Activated CD4-positive, alpha-beta T cell treated with anti-CD3 and anti-CD28 coated beads, Interleukin-2, amount 50 U/mL, for 24 hours (primary cell): ENCODE measurements at places on chromosomes 12 and 14.

- no peak for DNase-seq
These were observed 56.9 kb upstream of the CCDC175 start for GRCh38 chr14:59633486-59633885.

GRCh38 chr14:55847766-55848165, 267.8 kb downstream of the KTN1 start:
- DNase-seq: no peak

GRCh38 chr14:68939893-68940613, 39.0 kb downstream of the ACTN1 start:
- DNase-seq: no peak

- DNase-seq: no peak
These were observed 186.0 kb downstream of the TMTC3 start for GRCh38 chr12:88328090-88328489.

DNA sequence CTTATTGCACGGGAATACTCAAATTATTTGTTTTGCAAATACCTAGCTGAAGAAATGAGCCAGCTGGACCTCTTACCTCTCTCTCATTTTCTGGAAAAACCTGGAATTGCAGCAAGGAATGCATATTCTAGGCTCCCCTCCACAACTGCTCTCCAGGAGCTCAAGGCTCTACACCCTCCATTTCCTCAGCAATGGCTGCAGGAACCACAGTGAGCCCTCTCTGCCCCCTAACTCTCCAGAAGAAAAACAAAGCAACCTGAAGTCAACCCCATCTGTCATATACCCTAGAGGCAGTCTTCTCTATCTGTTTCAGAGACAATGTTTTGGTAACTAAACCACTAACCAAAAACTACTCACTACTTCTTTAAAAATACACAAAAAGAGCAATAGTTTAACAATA, 221.6 kb downstream of the SLC25A21 start:
- no peak for DNase-seq

DNA sequence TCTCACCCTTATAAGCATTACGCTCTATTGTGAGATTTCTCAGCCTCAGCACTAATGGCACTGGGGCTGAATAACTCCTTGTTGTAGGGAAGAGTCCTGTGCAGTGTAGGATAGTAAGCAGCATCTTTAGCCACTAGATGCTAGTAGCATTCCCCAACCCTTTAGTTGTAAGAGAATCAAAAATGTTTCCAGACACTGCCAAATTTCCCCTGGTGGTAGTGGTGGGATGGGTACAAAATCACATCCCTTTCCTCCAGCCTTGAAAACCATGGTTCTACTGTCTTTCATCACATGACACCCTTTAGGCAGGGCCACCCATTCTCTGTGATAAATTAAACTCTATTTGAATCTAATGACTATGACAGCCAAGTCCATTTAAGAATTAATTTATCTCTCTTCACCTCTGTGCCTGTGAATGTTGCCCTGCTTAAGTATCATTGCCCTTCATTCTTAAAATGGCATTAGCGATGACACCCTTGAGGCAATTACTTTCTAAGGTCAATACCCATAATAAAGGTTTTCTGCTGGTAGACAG, 199.4 kb downstream of the ANO4 start:
- no peak for DNase-seq

GRCh38 chr12:64760808-64761573, 1.8 kb upstream of the GNS start:
- no peak for DNase-seq

DNA sequence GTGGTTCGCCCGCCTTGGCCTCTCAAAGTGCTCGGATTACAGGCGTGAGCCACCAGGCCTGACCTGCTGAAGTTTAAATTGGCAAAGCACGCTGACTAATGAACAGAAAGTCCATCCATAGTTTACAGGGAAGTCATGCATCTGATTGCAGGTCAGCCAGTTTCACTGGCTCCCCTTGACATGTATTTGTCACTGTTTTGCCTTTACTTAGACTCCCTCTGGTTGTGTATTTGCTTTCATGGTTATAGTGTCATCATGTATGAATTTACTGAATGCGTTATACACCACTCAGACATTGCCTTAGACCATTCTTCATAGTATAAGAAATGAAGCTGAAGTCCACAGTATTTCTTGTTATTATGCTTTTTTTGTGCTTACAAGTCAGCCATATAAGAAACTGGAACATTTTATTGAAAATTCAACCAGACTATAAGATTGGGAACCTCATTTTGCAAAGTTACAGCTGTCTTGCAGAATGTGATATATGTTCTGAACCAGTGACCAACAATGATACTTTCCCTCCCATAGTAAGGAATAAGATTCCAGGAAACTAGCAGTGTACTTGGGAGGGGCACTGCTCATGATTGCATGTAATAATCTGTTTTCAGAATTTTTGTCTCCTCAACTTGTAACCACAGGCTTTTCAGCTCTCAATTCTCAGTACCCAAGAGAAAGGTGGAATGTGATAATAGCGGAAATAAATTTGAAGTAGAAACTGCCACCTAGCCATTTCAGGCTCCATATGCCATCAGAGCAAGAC, 51.9 kb upstream of the ATF7IP start:
- DNase-seq: no peak

DNA sequence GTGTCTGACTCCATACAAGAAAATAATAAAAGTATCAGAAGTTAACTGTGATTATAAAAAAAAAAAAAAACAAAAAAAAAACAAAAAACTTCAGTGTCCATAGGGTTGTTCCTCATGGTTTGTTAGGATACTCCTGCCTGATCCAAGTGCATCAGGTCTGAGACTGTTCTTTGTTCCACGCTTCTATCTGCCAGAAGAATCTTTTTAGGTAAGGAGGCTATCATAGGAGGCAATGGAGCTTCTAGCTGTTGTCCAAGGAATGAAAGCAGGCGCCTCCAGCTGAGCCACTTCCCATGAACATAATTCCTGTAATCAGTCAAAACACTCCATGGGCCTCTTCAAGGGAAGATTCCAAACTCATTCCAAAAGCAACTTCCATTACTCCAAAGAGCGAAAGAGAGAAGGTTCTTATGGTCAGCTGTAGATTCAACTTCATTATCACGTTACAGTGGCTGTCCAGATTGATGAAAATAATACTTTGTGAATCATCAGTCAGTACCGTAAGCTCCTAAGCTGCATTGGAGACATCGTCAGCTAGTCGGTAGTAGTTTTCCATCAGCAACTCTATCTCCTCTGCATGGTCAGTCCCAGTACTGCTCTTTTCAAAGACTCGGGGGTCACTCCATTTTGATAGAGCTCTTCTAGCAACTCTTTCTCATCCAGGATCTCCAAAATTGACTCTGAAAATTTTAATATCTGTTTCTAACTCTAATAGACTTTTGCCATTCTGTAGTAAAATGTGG, 9.7 kb downstream of the TBC1D15 start:
- DNase-seq: no peak

GRCh38 chr12:96521895-96522682, 32.7 kb downstream of the CFAP54 start:
- no peak for DNase-seq

GRCh38 chr12:98701166-98701565, 56.1 kb downstream of the APAF1 start:
- no peak for DNase-seq

DNA sequence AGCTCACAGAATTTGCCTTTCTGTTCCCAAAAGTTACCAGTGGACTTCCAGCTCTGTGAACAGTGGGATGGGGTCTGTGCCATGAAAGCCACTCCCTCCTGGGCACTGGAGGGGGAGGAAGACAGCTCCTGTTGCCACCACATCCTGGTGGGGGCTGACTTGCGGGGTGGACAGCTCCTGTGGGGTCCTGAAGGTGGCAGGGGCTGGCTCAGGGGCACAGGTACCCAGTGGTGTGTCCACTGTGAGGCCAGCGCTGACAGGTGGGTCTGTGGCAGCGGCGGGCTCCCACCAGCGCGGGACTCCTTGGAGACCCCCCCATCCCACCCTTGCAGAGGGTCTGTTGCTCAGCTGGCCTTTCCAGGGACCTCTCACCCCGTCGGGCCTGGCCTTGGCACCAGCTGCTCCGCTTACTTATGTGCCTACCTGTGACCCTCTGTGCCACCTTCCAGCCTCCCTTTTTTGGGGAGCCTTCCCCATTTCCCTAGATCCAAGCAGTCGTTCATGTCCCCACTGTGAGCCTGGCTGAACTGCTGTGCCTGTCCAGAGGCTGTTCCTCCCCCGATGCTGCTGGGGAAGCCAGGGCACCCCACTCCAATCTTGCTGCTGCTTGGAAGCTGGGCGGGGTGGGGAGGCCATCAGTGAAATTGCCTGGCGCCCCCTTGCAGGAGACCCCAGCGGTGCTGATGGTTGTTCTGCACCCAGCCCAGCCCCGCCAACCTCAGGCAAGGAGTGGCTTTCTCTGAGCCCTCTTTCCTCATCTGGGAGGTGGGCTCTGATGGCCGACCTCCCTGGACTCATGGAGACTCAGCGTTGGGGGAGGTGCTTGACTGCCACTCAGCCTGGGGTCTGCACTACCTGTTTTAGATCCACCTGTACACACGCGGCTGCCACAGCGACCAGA, 2.2 kb downstream of the TEDC1 start:
- DNase-seq: no peak

DNA sequence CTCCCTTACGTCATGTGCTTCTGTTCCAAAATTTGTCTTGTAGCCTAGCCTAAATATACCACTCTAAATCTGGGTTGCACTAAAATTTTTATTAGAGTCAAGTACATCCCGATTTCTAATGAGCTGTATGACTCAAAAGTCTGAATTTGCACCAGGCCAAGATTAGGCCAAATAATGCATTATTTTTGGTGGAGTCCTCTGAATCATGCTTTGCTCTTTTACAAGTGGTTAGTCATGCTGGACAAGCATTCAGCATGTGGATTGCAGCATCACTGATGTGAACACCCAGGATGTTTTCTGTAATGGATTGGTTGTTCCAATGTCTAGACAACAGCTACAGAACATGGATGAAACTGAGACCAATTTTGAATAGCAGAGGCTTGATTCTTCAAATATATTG, 23.7 kb downstream of the HEBP1 start:
- DNase-seq: no peak

GRCh38 chr12:103369929-103370328, 125.8 kb downstream of the C12orf42 start:
- DNase-seq: no peak

- no peak for DNase-seq
These were observed 39.6 kb downstream of the CFAP251 start for GRCh38 chr12:121957861-121958515.

GRCh38 chr14:79337761-79338160, 873.5 kb downstream of the DIO2 start:
- no peak for DNase-seq

DNA sequence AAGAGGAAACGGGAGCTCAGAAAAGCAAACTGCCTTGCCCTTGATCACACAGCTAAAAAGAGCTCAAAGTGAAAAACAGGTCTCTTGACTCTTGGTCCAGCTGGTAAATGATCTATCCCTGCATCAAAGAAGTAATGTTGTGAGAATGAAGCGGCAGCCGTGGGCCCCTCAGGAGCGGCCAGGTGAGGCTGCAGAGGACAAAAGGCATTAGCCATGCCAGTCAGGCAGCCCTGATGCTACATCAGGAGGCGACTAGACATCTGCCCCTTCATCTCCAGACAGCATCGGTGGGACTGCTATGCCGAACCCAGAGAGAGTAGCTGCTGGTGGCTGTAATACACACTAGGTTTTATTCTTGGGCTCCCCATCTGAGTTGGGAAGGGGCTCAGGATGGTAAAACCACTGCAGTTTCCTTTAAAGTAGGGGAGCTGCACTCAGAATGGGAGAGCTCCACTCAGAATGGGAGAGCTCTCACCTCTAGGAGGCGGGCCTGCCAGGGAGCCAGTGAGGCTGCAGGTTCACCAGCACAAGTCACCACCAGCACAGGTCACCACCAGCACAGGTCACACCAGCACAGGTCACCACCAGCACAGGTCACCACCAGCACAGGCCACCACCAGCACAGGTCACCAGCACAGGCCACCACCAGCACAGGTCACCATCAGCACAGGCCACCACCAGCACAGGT, 120.1 kb downstream of the TSPAN9 start:
- DNase-seq: no peak

DNA sequence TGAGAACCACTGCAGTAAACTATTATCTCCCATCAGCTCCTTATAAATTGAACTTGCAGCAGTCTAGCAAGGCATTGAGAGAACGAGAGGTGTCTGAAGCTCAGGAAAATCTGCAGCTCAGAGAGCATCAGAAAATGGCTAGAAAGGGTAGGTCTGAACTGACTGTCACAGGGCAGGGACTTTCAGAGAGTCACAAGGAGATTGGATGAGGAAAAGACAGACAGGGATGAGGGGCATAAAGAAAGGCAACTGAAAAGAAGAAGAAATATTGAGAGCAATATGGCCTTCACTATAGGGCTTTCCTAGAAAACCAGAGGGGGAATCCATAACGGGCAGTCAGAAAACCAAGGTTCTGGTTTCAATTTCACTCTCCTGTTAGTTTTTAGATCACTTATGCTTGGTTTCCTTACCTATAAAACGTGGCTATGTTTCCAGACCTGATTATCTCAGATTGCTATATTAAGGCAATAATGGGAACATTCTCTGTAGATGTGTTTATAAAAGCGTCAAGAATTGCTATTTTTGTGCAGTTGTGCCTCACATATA, 40.9 kb downstream of the PDE6H start:
- DNase-seq: no peak

DNA sequence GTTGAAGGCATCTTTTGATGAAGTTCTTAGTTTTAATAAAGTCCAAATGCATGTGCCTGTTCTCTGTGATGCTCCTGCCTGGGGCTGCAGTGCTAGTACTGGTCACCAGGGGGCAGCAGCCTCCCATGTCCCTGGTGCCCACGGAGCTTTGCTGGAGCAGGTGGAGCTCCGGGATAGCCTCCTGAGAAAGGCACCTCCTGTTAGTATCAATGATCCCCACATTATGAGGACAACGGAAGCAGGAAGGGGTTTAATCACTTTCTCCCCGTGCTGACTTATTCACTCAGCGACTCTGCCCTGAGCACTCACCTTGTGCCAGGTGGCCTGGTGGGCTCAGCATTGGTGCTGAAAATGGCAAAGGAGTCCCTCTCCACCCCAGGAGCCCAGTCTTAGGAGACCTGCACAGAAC, 123.0 kb upstream of the PZP start:
- DNase-seq: peak; percentile 73

GRCh38 chr14:74593241-74593953, 18.6 kb downstream of the LTBP2 start:
- DNase-seq: no peak

- DNase-seq: no peak
These were observed 463.5 kb downstream of the TMEM132D start for GRCh38 chr12:129440278-129440677.
